ENCODE measurements at places on chromosomes 4 and X.

DNA sequence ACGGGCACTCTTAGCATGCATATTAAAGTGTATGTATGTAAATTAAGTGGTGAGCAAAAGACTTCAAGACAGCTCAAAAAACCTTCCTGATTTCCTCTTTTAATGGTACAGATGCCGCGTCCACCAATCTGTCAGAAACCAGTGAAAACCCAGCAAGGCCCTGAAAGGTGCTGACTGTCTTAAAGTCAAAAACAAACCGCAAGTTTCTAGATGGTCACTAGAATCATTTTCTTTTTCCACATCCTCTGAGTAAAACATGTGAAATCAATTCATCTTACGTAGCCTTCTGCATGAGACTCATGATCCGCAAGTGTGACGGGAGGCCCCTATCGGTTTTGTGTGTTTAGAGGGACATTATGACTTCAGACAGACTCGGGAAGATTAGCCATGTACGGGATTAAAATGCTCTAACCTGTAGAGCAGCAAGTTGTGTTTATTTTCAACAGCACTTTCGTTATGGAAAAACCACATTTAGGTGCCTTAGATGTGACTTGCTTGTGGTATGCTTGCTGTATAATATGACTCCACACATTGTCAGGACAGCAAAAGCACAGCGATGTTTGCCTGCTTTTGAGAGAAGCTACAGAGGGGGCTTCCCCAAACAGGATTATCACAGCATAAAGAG lies 88.2 kb upstream of the STS start:
- no peak for DNase-seq

DNA sequence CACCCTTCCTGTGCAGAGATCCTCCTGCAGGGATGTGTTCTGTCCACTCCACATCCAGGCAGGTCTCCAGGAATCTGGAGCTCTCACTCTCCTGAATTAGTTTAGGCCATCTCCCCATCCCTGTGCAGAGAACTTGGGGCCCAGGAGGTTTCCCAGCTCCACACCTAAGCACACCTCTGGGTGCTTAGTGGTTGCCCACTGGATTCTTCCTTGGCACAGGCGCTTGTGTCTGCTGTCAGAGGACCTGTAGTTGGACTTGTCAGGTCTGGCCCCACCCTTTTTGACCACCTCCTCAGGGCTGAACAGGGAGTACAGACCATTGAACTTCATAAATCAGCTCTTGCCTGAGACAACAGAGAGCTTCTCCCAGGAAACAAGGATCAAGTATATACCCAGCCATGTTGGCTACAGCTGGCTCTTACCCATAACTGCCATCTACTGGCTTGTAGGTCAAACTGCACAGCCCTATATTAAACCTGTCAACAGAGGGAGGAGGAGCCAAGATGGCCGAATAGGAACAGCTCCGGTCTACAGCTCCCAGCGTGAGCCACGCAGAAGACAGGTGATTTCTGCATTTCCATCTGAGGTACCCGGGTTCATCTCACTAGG lies 275.5 kb downstream of the PPARGC1A start:
- no peak for DNase-seq

DNA sequence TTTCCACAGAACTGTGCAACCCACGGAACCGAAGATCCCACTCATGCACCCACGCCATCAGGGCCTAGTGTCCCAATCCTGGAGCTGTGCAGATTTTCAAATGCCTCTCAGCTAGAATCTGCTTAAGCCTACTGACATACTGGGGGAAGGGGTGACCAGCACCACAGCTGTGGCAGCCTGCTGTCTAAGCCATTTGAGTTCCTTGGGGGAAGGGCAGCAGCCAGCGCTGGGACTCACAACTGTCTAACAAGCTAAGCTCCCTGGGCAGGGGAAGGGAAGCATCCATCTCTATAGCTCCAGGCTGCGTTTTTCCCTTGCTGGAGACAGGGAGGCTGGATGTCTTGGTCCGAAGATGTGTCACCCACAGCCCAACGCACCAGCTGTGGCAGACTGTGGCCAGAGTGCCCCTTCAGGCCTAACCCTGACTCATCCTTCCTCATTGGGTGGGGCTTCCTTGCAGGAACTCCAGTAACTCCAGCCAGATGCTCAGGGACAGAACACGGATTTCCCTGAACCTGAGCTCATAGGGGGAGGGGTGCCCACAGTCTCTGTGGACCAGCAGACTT lies 194.8 kb downstream of the CHRDL1 start:
- no peak for DNase-seq

DNA sequence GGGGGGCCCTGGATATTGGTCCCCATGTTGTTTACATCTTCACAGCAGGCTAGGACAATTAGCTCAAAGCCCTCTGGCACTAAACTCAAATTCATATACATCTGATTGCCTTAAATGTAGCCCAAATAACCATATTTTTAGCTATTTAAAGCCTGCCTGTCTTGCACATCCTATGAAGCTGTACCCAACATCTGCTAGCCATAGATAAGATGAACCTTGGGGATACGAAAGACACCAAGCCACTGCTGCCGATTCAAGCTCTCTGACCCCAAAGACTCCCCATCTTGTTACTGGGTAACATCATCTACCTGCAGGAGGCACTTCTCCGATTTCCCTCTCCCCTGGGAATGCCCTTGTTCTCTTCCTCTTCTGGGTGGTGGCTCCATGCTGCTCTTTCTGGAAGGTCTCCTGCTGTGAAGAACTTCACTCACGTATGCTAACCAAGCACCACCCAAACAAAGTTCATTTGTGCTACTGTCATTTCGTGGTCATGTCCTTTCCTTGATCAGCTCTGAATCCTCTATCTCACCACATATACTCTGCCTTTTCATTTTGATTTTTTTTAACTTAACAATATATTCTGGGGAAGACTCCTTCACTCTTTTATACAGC lies 107.7 kb upstream of the ATXN3L start:
- DNase-seq, result no peak

DNA sequence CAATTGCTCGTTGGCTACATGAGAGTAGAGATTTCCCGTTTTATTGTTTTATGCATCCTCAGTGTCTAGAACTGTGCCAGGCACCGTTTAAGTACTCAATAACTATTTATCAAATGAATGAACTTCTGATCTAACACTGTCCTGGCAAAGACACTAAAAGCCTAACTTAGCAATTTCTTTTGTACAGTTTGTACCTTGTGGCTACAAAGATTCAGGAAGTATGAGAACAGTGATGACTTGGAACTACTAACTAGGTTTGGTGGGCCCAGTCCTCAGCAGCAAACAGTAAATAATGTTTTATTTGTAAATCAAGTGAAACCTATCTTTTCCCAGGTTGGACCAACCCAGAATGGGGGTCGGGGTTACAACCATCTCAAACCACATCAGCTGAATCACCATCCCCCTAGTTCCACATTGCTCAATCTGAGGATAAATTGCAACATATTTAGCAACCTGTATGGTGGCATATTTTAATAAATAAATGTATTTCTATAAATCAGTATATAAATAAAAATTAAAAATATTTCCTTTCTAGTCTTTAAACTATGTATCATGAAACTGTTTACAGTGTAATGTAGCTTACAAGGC lies 12.3 kb upstream of the SCRG1 start:
- no peak for DNase-seq

GRCh38 chr4:106604319-106605051 lies 235.9 kb upstream of the GIMD1 start:
- no peak for DNase-seq

DNA sequence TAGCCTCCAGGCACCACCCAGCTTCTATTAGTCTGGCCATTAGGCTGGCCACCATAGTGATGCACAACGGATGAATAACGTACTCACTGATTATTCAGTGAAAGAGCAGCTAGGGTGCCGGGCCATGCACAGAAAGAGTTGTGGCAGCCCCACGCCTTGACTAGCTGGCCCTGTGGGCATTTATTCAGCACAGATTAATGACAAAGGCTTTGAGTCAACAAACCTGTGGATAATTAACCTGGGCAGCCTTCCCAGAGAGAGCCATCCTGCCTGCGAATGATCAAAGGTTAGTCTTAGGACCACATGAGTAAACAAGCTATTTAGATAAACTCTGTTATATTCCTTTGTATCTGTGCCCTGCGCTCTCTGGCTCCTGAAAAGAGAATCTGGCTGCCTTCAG lies 37.2 kb downstream of the MAP9 start:
- DNase-seq, result no peak

DNA sequence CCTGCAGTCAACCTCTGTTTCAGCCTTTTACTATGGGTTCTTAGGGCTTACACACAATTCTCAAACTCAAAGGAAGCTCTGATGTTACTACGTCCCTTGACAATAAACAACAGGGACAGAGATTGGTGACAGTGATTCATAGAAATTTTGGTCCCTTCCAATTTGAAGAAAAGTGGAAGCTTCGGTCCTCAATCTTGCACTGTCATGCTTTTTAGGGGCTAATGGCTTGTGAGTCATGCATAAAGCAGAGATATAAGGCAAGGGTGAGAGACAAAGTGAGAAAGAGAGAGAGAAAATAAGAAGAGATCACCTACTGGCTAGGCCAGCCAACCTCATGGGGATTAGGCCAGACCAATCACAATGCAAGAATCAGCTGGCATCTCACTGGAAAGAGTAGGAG lies 63.2 kb upstream of the STARD8 start:
- no peak for DNase-seq

DNA sequence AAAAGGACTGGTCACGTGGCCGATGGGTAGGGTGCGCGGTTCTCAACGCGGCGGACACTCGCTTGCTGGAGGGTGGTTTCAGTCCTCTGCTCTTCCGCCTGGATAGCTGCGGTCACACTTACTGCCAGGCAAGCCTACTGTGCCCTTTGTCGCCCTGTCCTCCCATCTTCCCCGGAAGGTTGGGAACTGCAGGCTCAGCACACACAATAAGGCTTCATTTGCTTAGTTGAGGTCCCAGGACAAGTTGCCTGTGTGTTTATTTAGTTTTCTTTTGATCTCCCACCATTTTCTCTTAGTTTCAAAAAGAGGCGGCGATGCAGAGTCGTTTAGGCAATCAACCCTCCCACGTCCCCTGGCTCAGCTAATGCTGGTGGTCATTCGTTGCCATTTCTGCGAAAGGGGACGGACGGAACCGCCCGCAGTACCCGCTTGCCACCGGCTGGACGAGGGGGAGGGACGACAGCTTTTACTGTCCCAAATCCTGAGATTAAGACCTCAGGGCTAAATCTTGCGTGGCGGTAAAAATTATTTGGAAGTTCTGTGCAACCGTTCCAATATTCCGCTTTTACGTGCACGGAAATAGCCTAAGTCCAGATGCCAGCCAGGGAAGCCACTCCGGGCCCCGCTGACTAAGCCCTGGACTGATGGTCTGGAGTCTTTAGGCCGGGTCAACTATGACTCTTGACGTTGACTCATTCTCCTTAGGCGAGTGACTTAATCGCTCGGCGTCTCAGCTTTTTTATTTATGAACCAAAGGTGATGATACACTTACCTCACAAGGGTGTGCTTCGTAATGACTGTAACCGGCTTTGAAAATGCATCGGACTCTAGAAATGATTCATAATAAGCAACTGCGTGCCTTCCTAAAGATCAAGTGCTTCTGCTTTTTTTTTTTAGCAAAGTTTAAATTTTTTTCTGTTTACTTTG lies 671 bp upstream of the EIF4E start:
- no peak for DNase-seq

DNA sequence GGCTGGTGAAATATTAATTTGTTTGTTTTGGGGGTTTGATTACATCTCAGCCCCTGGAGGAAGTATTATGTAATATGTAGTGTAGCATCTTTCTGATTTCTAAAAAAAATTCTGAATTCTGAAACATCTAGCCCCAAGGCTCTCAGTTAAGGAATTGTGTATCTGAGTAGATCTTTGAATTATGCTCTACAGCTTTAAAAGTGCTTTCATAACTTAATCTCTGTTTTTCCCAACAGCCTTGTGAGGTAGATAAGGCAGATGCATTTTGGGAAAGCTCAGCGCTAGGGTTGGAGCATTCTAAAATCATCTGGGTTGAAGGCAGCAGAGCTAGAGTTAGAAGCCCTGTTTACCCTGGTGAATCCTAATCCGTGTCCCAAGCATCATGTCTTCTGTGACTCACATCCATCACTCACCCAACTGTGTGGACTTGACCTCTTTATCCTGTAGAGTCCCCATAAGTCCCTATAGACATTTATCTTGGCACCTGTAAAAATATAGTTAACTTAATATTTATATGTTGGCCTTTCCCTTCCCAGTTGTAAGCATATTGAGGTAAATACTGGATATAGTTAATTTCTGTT lies 49.8 kb downstream of the FNIP2 start:
- DNase-seq, result no peak

GRCh38 chr4:6595897-6596537 lies 21.0 kb downstream of the MAN2B2 start:
- no peak for DNase-seq

GRCh38 chrX:124085063-124085462 lies 123.6 kb downstream of the STAG2 start:
- no peak for DNase-seq

GRCh38 chr4:83231620-83232076 lies 53.0 kb downstream of the COQ2 start:
- DNase-seq, result no peak

DNA sequence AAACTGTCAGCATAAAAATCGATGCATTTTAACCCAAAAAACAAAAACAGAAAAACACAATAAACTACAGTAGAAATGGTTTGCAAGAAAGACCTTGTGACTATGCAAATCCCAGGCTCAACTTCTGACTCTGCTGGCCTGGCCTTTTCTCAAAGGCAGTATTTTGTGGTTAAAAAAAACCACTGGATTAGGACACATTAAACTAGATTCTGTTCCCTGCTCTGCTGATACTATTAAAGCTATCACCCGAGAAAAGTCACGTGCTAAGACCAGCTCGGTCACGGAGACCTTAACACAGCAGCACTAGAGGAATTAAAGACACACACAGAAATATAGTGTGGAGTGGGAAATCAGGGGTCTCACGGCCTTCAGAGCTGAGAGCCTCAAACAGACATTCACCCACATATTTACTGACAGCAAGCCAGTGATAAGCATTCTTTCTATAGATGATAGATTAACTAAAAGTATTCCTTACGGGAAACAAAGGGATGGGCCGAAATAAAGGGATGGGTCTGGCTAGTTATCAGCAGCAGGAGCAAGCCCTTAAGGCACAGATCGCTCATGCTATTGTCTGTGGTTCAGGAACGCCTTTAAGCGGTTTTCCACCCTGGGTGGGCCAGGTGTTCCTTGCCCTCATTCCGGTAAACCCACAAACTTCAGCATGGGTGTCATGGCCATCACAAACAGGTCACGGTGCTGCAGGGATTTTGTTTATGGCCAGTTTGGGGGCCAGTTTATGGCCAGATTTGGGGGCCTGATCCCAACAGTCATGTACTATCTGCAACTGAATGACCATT lies 16.1 kb downstream of the CBR4 start:
- no peak for DNase-seq

- DNase-seq, result no peak
Measured at GRCh38 chrX:39609941-39610340, 487.8 kb downstream of the BCOR start.

GRCh38 chr4:84965553-84966381 lies 723 bp downstream of the WDFY3 start:
- DNase-seq, result no peak

GRCh38 chr4:26058537-26058936 lies 144.5 kb downstream of the SMIM20 start:
- no peak for DNase-seq

- DNase-seq, result no peak
Measured at GRCh38 chr4:168648929-168649328, 152.1 kb downstream of the PALLD start.
